ENCODE measurements at places on chromosomes 12 and 14.

DNA sequence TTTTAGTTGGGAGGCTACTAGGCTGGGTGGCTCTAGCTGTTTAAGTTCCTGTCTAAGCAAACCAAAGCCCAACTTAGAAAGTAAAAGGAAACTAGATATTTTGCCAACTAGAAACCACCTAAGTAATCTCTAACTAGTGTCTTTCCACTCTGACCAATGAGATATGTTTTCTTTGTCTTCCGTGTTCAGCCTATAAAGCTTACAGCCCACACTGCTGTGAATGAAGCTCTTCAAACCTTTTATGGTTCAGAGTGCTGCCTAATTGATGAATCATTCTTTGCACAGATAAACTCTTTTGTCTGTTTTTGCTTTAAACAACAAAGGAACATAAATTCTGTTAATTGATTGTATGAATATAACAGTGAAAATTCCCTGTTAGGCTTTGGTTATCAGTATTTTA is 66.1 kb downstream of the FUT8 start:
- no peak for DNase-seq

- no peak for DNase-seq
Observed at GRCh38 chr14:94560751-94561655, at the start of gene SERPINA4. SERPINA4 (plus strand) TSS chr14:94561442; CDS start chr14:94563483, 2,041 bp downstream.

- DNase-seq = no peak
Observed at GRCh38 chr12:26319511-26319910, 124.1 kb downstream of the SSPN start.

DNA sequence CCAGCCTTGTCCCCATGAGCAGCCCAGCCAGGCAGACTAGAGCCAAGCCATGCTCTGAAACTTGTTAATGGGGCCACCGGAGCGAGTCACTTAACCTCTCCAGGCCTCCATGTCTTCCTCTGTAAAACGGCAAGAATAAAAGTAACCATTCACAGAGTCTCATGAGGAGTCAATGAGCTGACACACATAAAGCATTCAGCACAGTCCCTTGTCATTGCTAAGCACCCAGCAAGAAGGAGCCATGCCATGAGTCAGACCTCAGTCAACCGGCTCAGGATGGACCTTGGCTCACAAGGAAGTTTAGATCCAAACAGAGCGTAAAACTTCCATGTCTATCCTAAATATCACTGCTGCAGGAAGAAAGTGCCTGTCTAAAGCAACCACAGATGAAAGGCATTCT is 10.6 kb downstream of the FICD start:
- no peak for DNase-seq

- DNase-seq = no peak
Observed at GRCh38 chr12:108839018-108839889, 18.1 kb downstream of the SSH1 start.

GRCh38 chr12:11885261-11886038 is 185.3 kb upstream of the BCL2L14 start:
- DNase-seq = peak; percentile 90

DNA sequence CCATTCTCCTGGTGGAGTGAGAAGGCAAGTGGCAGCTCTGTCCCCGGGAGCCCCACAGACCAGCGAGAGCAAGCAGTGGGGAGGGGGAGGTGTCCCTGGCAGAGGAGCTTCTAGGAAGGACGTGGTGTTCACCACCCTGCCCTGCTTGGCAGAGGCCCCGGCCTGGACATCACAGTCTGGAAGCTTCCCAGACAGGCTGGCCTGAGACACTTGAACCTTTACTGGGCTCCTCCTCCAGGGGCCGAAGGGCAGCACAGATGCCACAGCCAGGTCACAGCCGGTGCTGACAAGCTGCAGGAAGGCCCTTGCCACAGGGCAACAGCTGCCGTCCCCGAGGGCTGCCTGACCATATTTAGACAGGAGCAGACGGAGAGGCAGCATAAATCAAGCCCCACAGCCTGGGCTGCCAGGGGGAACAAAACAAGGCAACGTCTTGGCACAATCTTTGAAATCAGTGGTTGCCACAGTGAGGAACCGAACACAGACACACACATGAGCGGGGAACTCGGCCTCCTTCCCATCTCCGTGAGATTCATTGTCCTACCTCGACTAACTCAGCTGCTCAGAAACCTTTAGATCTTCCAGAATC is 28.5 kb downstream of the PRIMA1 start:
- peak; percentile 10 for DNase-seq

DNA sequence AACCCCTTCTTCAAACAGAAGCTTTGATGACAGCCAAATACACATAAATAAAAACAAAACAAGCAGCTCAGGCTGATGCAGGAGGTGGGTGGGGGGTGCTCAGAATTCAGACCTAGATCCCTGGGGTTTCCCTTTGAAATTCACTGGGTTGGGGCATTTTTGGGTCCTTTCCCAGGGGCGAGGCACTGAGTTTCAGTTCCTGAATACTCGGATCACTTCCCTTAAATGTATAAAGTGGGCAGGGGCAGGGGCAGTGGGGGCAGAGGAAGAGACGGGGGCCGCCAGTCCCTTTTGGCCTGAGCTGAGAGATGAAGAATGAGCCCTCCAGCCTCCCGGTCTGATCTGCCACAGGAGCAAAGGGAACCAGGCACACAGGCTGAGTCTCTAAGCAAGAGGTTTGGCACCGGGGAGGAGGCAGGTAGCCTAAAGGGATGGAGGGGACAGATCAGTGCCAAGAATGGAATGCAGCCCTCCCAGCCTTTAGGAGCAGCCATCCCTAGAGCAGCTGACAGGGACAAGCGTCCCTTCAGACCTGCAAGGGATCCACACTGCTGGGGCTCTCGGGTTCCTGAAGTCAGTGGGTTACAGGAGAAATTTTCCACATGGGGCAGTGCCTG is 20.3 kb downstream of the KDM2B start:
- no peak for DNase-seq

DNA sequence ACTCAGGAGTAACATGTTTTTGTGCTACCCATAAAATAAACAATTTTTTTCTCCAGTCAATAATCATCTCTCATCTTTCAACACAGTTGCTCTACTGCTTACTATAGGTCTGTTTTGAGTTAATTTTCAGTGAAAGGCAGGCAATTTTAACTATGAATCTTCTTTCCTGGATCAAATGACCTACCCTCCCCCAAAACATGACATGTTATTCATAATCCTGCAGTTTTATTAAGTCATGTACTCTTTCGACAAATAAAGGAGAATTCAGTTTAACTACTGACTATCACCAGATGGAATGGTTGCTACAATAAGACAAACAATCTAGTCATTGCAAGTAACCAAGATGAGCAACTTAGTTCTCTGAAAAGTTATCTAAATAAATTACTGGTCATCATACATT is 106.0 kb upstream of the FAR2 start:
- DNase-seq = no peak

DNA sequence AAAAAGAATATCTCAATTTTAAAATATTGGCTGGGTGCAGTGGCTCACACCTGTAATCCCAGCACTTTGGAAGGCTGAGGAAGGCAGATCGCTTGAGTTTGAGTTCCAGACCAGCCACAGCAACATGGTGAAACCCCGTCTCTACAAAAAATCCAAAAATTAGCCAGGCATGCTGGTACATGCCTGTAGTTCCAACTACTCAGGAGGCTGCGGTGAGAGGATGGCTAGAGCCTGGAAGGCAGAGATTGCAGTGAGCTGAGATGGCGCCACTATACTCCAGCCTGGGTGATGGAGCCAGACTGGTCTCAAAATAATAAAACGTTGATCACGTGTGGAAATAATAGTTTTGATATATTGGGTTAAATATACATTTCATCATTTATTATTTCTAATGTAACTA is 5.7 kb downstream of the MTRFR start:
- DNase-seq = no peak

DNA sequence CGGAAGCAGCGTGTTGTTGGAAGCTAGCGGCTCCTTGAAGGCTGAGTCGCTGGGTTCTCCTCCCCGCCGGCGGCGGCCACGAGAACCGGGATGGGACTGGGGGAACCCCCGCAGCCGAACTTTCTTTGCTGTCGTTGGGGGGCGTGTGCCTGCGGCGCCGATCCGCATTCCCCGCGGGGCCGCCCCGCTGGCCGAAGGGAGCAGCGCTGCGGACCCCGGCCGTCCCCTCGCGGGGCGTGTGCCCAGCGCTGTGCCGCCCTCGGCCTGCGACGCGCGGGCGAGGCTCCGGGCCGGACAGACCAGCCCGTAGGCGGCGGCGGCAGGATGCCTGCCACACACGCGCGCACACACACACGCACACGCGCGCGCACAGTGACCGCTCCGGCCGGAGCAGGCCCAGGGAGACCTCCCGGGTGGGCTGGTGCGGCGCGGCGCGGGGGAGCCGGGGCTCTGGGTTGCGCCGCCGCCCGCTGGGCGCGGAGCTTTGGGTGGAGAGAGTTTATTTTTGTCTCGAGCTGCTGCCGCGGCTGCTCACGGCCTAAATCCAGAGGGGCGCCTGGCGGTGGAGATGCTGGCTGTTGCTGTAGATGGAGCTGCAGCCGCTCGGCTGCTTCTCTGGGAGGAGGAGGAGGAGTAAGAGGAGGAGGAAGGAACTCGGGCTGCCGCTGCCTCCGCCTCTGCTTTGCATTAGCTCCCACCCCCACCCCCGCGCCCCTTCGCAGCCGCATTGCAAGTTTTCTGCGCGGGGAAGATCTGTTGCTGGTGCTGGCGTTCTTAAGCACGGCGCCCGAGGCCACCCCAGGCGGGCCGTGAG is at the start of gene SAMD4A:
TSS of gene SAMD4A (plus strand) at position 719 of the 814 bp plus-strand sequence. CDS start 789 bp downstream, outside the sequence.
- DNase-seq = peak; percentile 41

- no peak for DNase-seq
Observed at GRCh38 chr12:15320881-15321280, 1.4 kb upstream of the PTPRO start.
